ENCODE measurements at places on chromosomes 7 and 10. TPM values are rescaled to one million over a fixed set of nuclear protein-coding genes. Genes with fewer than 3 reads are reported as not detected.

Gene OPN1SW
- total RNA-seq: not detected

Gene OR13A1
- not detected for total RNA-seq

Gene TMEM176A
- 1.1 TPM for total RNA-seq

Gene SYT15B
- total RNA-seq: 0.57 TPM

Gene NUTM2B
- total RNA-seq: 0.37 TPM

Gene ECHDC3
- total RNA-seq: 4.4 TPM

Gene GRM3
- not detected for total RNA-seq

Gene NPFFR1
- total RNA-seq: not detected

Gene SLC26A5
- not detected for total RNA-seq

Gene MRC1
- under 0.01 TPM for total RNA-seq

Gene IKZF1
- total RNA-seq: not detected

Gene LIPJ
- total RNA-seq: under 0.01 TPM

Gene EEPD1
- 6.8 TPM for total RNA-seq

Gene FGF8
- not detected for total RNA-seq

Gene POP7
- total RNA-seq: 27.6 TPM

Gene SPDYE8
- total RNA-seq: not detected

Gene FKBP6
- total RNA-seq: not detected

Gene ELFN1
- total RNA-seq: 2.1 TPM

Gene CPED1
- total RNA-seq: 40.5 TPM

Gene NPY4R
- total RNA-seq: 1.1 TPM

Gene ADRA2A
- 0.18 TPM for total RNA-seq

Gene CALN1
- total RNA-seq: not detected

Gene SYT15
- 0.92 TPM for total RNA-seq

Gene TAS2R3
- 0.85 TPM for total RNA-seq

Gene PCDH15
- under 0.01 TPM for total RNA-seq

Gene DRGX
- not detected for total RNA-seq

Gene MGMT
- total RNA-seq: 39.5 TPM

Gene VIPR2
- 0.85 TPM for total RNA-seq

Gene MMP21
- total RNA-seq: under 0.01 TPM
